ENCODE measurements at places on chromosomes 2 and 18. TPM values are rescaled to one million over a fixed set of nuclear protein-coding genes. Genes with fewer than 3 reads are reported as not detected.

Gene TTLL4
- total RNA-seq, result 13.1 TPM

Gene CFAP65
- 3.5 TPM for total RNA-seq

GRCh38 chr2:128783896-128784295, 465.2 kb upstream of the HS6ST1 start:
- DNase-seq, result no peak

GRCh38 chr2:58515827-58516573, 274.9 kb upstream of the FANCL start:
- DNase-seq, result no peak
